SK-N-SH treated with all-trans-retinoic acid at 6 μM for 48 hours (cell line): ENCODE measurements at places on chromosomes 13 and 19.

DNA sequence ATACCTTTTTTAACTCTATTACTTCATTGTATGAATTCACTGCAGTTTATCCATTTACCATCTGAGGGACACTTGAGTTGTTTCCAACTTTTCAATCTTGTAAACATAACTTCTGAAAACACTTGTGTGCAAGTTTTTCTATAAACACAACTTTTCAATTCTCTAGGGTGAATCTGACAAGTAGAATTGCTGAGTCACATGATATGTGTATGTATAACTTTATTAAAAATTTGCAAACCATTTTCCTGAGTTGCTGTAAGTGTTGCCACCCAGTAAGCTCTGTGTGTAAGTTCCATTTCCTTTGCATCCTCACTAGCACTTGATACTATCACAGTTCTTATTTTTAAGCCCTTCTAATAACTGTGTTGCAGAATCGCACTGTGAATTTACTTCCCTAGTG is 1415.6 kb upstream of the ATXN8OS start:
- no peak for ATAC-seq

- ATAC-seq = peak; percentile 88
Measured at GRCh38 chr13:29923554-29924481, 73.4 kb upstream of the UBL3 start.

- peak; percentile 47 for ATAC-seq
Measured at GRCh38 chr19:49809160-49809940, 3.7 kb downstream of the FUZ start.

DNA sequence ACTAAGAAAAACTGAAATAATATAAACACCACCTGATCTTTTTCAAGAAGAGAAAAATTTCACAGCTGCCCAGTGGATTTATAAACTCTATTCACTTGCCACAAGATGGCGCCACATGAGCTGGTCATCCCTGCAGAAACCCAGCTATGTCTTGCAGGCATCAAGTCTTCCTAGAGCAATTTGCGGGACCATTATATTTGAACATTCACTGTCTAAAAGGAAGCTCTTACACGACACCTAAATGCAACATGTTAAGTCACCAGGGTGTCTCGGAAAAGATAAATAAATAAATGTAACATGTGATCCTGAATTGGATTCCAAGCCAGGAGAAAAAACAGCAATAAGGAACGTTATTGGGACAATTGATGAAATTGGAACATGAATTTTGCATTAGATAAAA is 20.3 kb upstream of the AKT2 start:
- peak; percentile 95 for ATAC-seq

DNA sequence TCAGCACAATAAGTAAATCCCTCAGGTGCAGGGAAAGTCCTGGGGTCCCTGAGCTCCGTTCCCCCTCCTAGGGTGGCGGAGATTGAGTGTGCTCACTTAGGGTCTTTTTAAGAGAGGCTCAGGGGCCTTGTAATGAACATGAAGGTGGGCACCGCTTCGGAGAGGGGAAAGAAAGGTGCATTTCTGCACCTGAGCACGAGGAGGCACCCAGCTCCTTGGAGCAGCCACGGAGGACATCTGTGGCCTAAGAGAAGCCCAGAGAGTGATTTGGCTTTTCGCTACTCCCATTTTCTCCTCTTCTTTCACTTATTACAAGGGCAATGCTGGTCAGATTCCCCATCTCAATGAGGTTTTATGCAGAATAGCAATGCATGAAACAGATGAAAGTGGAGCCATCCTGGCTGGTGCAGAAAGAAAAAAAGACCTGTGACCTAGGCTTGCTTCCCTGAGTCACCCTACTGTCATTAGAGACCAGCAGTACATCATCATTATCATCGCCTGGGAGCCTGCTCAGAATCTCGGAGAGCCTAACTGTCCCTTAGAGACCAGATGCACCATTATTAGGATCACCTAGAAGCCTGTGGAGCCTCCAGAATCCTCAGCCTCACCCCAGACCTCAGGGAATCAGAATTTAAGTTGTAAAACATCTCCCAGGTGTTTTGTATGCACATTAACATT is 86.6 kb upstream of the RAP2A start:
- no peak for ATAC-seq

DNA sequence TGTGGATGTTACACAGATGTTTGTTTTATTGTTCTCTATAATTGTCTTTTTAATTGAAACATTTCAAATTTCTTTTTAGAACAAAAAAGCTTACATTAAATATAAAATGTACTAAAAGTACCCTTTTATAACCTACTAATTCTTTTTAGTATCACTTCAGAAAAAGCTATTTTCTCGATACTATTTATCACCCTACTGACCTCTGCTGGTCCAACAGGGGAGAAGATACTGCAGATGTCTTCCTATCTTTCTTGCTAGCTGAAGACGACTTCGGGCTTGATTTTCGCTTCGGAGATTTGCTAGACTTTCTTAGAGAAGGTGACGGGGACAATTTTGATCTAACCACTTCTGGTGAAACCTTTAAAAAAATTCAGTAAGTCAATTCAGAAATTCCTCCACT is 42.4 kb downstream of the ZC3H13 start:
- peak; percentile 44; the same call in 1 of the 3 replicates for ATAC-seq

GRCh38 chr13:26508885-26509284 is 48.6 kb upstream of the WASF3 start:
- ATAC-seq = peak; percentile 47; the same call in 1 of the 3 replicates

DNA sequence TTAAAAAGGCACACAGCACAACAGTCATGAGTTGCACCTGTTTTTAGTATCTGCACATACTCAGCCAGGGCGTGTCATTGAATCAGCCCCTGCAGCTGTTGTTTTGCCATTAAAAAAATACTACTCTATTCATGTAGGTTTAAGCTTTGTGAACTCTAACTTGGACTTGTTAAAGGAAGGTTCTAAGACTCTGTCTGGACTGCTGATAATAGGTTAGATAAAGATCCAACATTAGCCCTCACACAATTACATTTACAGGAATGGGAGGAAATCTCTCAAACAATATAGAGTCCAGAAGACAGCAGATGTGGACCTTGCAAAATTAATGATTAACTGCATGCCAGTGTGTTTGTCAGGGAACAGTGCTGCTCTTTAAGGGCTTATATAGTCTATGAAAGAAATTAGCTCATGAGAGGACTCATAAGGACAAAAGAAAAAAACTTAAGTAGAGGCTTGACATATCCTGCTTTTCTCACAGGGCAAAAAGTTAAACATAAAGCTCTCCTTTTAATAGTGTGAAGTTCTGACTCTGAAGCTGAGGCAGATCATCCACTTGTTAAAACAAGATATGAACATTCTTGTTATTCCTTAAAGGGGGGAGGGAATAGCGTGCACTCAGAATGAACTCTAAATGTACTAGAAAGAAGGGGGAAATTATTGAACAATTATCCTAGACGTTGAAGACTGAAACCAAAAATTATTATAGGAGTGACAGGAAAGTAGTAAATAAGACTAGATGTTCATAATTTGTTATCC is 243.6 kb downstream of the NDFIP2 start:
- ATAC-seq = peak; percentile 37; the same call in 1 of the 3 replicates

DNA sequence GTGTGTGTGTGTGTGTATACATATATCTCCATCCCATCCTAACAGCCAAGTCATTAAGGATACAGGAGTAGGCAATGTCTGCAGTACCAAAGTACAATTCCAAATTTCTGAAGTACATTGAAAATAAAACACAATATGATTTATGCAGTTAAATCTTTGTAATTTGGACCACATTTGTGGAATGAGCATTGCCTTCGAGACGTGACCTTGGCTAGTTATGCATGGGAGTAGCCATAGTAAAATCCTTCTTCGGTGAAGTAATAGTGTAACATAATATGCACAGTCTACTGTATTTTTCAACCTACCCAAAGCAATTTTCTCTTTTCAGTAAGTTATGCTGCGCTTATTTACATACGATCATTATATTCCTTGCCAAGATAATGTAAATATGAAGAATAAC is 665.7 kb upstream of the GPC6 start:
- ATAC-seq = no peak

GRCh38 chr19:15248648-15249527 is 16.6 kb upstream of the EPHX3 start:
- ATAC-seq = peak; percentile 72

GRCh38 chr13:64925284-64925683 is 2304.9 kb downstream of the PCDH9 start:
- peak; percentile 28; the same call in 1 of the 3 replicates for ATAC-seq

GRCh38 chr19:52536448-52536800 is 9.0 kb downstream of the ZNF808 start:
- ATAC-seq = peak; percentile 50

DNA sequence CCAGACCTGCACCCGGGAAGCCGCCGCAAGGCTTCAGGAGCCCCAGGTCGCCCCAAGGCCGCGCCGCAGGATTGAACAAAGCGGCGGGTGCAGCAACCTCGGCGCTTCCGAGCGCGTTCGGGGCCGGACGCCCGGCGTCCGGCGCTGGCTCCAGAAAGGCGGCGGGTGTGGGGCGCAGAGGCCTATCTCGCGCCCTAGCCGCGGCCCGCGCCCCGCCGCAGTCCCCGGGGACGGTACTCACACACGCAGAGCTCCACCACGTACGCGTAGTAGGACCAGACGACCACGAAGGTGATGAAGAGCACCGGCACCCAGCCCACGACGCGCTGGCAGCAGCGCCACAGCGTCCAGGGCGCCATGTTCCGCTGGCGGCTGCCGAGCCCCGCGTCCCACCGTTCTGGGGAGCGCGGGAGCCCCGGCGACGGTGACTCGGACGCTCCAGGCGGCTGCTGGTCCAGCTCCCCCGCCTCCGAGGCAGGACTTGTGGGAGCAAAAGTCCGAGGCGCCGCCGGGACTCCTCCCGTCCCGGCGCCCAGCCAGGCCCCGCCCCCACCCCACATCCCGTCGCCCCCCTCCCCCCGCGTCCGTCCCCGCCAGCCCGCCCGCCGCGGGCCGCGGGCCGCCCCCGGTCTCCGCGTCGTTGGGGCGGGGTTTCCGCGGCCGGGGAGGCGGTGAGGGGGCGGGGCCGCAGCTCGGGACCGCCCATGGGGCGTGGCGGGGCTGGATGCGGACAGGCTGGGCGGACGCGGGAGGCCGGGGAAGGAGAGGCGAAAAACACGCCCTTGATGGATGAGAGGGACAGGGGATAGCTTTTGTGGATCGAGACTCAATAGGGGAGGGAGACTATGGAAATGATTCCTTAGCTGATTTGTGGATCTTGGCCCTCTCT is at the start of gene ZDHHC20:
Gene ZDHHC20 (minus strand): TSS at position 491 of the 889 bp plus-strand sequence. CDS start 132 bp downstream, at position 359.
- peak; percentile 89 for ATAC-seq

- no peak for ATAC-seq
Measured at GRCh38 chr19:7533281-7533885, 2.1 kb upstream of the PNPLA6 start.

- ATAC-seq = no peak
Measured at GRCh38 chr19:56643460-56643955, 549 bp downstream of the SMIM17 start.

GRCh38 chr19:10454267-10454666 is 33.9 kb downstream of the PDE4A start:
- ATAC-seq = peak; percentile 59

- no peak for ATAC-seq
Measured at GRCh38 chr13:40192858-40193257, 473.6 kb downstream of the FOXO1 start.

- peak; percentile 26; the same call in 2 of the 3 replicates for ATAC-seq
Measured at GRCh38 chr13:110403315-110403714, 96.2 kb downstream of the COL4A2 start.

GRCh38 chr13:22665506-22665905 is 515.3 kb upstream of the SGCG start:
- no peak for ATAC-seq
